DMS 273 treated with DMSO at 0.1 percent for 48 hours (cell line): ENCODE measurements at places on chromosomes 7 and 10.

DNA sequence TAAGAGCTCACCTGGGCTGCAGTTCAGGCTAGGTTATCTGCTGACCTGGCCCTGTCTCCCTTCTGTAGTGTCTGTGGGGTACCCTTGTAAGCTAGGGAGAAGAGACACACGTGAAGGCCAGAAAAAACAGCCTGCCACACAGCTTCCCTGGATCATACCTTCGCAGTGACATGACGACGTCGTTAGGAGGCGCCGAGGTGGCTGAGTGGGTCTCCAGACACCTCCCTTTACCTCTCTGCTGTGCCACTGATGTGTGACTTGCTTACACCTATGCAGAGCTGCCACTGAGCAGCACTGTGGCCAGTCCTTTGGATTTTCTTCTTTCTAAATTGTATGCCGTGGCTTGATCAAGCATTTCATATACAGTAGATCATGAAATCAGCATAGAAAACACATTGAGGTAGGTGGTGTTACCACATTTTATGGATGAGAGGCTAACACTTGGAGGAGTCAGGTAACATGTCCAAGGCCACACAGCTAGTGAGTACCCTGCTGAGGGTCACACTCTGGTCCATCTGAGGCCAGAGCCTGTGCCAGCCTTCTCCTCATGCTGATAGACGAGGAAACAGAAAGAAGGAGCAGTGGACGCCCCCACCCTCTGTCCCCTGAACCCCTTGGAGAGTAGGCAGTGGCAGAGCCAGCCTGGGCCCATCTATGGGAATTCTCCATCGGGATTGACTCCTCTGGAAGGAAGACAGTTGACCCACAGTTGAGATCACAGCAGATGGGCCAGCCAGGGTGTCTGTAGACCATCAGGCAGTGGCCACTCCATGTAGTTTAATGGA, 23.1 kb downstream of the HTRA1 start:
- no peak for DNase-seq

- DNase-seq: no peak
Measured at GRCh38 chr10:79066411-79067240, 2.1 kb upstream of the ZMIZ1 start.

- DNase-seq: no peak
Measured at GRCh38 chr7:42269161-42269560, 32.2 kb upstream of the GLI3 start.

GRCh38 chr7:75809396-75809795, 4.2 kb downstream of the CCL24 start:
- no peak for DNase-seq
